ENCODE measurements at places on chromosomes 12 and 14.

- DNase-seq, result no peak
These were observed 328.0 kb upstream of the TMTC1 start for GRCh38 chr12:30111719-30112118.

DNA sequence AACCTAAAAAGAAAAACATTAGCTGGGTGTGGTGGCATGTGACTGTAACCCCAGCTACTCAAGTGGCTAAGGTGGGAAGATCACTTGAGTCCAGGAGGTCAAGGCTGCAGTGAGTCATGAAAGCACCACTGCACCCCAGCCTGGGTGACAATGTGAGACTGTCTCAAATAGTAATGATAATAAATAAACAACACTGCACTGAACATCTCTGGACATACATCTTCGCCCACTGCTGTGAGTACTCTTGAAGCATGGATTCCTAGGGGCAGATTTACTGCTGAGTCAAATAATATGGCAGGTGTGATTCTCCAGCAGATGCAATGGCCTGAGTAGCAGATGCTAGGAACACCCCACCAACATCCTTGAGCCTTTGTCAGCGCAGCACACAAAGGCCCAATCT is 23.6 kb downstream of the ABCB9 start:
- DNase-seq, result no peak

- DNase-seq, result no peak
These were observed 154.9 kb downstream of the C12orf75 start for GRCh38 chr12:105485321-105485910.

GRCh38 chr12:22855456-22855855 is 230.5 kb downstream of the ETNK1 start:
- no peak for DNase-seq

- DNase-seq, result no peak
These were observed 180.2 kb downstream of the CRADD start for GRCh38 chr12:93857279-93857938.

GRCh38 chr14:31990183-31990857 is 86.8 kb upstream of the ARHGAP5 start:
- DNase-seq, result no peak

DNA sequence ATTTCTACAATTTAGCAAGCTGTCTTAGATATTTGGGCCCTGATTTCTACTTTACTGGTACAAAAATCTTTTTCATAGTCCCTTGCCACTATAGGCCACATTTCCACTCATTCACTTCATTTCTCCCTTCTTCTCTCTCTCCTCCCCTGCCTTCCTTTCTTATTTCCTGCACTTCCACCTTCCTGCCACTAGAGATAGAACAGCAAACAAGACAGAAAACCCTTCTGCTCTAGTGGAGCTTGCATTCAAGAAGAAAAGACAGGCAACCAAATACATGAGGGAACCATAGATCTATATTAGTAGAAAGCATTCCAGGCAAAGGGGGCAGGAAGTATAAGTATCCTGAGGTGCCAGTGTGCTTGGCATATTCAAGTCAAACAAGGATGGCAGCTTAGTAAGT is 623.5 kb downstream of the FLRT2 start:
- DNase-seq, result no peak

GRCh38 chr12:31732926-31733548 is 4.2 kb upstream of the AMN1 start:
- no peak for DNase-seq

- DNase-seq, result no peak
These were observed 107.6 kb downstream of the ITPR2 start for GRCh38 chr12:26725276-26725916.

DNA sequence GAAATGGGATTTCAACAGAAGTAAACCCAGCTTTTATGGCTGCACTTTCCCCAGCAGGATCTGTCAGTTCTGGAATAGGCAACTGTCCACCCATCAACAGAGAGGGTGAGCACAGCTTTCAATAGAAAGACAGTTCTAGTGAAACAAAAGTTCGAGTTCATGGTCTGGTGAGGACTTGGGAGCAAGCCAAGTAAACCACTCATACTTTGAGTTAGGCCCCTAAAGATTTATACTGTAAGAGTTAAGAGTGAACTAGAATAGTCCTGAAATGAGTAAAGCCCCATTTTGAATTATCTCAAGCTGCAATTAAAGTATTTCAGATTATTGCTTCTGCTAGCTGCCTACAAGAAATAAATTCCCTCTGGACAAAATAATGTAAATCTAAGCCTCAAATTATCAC is 82.6 kb downstream of the METTL25 start:
- no peak for DNase-seq

Measured in activated T-helper 2 cell treated with anti-CD3 and anti-CD28 coated beads, Interferon-gamma antibody, Interleukin-2, Interleukin-4, amounts not matched to agents 10 μg/mL and 5 μg/mL and 100 μg/mL, durations not matched to agents 14 hours and 24 hours and 36 hours (primary cell).